ENCODE measurements at places on chromosomes 7 and 10.

DNA sequence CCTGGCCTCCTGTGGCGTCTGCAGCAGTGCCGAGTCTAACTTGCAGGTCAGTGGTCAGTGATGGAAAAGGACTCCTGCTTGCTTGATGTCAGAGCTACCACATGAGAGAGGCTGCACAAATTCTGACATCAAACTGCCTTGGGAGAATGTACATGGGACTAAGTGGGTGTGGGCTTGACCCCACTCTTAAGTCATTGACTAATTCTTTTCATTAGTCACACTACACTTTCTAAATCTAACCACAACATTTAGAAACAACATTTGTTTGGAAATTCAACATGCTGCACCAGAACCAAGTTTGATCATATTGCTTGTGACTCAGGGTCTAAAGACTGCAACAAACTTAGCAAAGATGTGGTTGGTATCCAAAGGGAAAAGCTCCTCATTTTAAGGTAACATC is 24.4 kb upstream of the CDC14C start:
- DNase-seq: no peak

GRCh38 chr10:116984202-116984990 is 20.6 kb downstream of the SHTN1 start:
- no peak for DNase-seq

DNA sequence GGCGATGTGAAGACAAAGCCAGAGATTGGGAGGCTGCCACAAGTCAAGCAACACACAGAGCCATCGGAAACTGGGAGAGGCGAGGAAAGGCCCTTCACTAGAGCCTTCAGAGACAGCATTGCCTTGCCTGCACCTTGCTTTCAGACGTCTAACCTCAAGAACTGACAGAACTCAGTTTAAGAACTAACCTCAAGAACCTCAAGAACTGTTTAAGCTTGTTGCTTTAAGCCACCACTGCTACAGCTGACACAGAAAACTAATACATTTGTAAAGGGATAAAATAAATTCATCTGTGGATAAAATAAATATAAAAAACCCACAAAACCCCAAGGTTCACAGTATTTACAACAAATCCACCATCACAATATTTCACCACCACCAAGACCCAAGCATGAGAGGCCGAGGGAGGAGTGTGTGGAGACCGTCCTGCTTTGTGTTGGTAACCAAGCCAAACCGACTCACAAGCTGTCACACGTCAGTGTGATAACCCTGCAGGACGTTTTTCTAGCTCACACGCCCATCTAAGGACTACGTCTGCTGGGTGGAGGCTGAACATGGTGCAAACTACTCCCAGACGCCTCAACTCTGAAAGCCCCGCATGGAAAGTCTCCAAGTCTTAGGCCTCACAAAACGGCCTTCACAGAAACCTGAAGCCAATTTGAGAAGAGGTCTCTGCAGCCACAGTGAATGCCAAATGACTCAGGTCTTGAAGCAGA is 116.8 kb downstream of the ABLIM1 start:
- DNase-seq: no peak

DNA sequence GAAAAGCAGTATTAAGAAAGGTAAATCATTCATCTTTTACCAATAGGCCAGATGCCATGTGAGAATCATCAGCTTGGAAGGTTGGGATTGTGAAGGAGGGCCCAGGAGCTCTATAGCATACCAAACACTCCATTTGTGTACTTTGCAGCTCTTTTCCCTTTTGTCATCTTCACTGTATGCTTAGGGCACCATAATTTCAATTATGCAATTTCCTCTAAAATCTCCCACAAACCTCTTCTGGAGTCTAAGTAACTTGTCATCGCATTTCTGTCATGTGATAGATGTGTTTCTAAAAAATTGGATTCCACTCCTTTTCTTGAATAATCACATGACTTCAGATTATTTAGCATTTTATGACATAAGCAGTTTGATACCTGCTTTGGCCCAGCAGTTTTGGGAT is 17.9 kb downstream of the RPP30 start:
- no peak for DNase-seq

- DNase-seq: no peak
Measured at GRCh38 chr10:127154831-127155620, 41.4 kb downstream of the INSYN2A start.

Measured in NCI-H345 (cell line).